ENCODE measurements at places on chromosomes 7 and 10.

GRCh38 chr10:13589316-13589715 is 2.6 kb downstream of the PRPF18 start:
- DNase-seq, result no peak

DNA sequence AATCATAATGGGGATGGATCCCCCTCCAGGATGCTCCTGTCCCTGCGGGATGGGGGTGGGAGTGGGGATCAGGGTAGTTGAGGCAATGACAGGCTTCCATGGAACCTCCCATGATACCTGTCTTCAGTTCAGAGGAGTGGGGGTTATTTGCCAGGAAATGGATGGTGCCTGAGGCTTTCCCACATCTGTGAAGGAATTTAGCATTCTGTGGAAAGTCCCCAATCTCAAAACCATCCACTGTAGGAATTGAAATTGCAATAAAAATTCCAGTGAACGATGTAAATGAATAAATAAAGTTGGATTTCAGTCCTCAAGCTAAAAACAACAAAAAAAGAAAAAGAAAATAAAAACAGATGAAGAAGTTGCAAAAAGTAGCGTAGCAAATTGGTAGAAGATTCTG is 81.9 kb downstream of the CHRM2 start:
- no peak for DNase-seq

- DNase-seq, result no peak
These were observed 24.3 kb downstream of the RBM20 start for GRCh38 chr10:110668443-110668842.

DNA sequence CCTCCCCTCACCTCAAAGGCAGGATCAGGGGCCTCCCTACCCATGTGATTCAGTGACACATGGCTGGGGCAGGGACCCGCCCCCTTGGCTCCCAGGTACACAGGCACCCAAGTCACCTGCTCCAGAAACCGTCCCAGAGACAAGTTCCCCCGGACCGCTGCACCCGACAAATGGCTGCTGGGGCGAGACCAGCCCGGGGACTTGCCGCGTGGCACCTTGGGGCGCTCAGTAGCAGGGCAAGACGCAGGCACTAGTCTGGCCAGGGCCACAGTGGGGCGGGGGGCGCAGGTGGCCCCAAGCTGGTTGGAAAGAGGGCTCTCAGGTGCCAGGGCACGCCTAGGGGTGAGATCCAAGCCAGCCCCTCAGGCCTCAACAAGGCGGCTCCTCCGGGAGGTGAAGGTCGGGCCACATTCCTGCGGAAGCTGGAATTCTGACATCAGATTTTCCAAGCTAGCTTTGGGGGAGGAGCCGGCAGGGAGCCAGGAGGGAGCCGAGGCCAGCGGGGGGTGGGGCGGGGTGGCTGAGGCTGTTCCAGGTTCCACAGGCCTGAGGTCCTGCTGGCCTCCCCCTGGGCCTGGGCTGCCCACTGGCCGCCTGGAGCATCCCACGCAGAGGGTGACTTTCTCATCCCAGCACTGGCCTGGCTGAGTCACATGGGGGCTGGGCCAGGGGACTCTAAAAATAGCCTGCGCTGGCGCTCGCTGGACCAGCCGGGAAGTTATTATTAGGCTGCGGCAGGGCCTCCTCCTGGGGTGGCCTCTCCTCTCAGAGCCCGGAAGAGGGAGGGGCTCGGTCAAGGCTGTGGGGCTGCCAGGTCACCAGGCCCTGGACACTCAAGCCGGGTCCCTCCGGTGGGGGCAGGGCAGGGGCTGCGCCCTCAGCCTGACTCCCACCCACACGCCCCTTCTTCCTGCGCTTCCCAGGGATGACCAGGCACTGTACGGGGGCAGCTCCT is 20.5 kb upstream of the INPP5A start:
- DNase-seq, result peak; percentile 98

GRCh38 chr7:37198041-37198905 is 250.4 kb downstream of the ELMO1 start:
- no peak for DNase-seq

- no peak for DNase-seq
These were observed 1.1 kb downstream of the DENND11 start for GRCh38 chr7:141700848-141701371.

DNA sequence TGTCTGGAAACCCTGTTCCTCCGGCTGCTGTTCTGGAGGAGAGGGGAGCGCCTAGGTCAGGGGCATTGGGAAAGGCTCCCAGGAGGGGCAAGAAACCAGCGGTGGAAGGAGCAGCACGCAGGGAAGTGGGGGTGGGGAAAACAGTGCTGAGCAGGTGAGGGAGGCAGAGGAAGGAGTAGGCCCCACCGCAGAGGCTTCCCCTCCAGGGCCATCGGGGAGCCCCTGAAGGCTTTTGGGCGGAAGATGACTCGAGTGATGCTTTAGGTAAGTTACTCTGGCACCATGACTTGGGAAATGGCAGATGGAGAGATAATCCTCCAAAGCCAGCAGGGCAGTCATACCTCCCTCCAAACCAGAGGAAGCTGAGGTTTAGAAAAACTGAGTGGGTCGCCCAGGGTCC is 106.5 kb upstream of the ANLN start:
- no peak for DNase-seq

DNA sequence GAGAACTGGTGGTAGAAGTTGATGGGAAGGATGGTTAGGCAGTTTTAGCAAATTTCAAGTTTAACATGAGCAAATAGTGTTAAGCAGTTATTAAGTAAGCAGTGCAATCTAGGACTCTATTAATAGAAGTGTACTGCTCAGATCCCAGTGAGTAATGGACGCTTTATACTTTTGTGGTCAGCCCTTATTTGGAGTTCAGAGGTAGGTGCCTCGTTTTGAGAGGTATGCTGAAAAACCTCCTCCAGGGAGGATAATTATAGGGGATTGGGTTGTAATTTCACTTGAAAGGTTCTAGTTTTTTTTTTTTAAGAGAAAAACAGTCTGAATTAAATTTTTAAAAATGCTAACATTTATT is 33.5 kb upstream of the CCDC7 start:
- DNase-seq, result no peak

- peak; percentile 38 for DNase-seq
These were observed 68.3 kb downstream of the PRKAG2 start for GRCh38 chr7:151808400-151809145.

- DNase-seq, result no peak
These were observed 285.8 kb downstream of the BMPER start for GRCh38 chr7:34191162-34191561.

DNA sequence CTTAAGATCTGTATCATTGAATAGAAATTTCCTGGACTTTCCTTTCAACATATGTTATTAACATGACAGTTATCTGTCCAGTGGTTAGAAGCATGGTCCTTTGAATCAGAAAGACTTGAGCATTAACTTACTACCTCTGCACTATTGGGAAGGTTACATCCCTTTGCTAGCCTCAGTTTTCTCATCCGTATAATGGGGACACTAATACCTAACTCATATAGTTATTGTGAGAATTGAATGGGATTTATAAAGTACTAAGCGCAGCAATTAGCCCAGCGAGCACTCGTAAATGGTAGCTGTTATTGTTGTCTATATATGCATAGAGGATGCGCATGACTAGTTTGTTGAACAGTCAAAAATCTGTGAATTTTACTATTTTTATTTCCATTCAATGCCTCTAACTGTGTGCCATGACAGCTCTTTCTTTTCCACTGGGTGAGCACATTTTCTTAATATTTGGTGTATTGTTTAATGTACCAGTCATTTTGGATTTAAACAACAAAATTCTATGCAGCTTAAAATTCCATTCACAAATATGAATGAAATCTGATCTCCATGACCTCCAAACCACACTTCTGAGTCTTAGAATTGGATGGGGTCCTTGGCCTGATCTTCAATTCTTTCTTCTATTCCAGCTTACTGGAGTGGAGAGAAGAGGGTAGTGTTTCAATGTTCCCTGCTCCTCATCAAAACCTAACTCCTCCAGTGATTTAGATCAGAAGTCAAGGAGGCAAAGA is 65.0 kb downstream of the CACNB2 start:
- DNase-seq, result peak; percentile 60

DNA sequence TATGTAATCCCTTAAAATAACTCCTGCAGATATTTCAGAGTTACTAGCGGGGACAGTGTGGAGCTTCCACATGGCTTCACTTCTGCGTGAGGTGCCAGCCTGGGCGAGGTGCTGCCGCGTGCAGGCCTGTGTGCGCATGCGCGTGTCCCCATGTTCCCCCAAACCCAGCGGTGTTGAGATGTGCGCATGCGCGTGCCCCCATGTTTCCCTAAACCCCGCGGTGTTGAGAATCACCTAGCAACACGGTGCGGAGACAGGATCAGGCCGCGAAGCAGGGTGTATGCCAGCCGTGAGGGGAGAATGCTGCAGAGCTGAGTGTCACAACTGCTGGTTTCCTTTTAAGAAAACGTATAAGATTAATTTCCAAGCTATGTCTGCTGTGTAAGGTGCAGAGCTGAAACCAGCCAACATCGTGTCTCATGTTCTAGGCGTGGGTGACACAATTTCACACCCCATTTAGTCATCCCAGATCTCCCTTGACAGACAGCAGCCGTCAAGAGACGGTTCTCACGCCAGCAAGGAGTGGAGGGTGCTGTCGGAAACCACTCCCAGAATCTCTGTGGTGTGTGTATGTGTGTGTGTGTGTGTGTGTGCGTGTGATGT is 71.9 kb upstream of the ADARB2 start:
- DNase-seq, result no peak

GRCh38 chr10:122210481-122211265 is 60.4 kb upstream of the BTBD16 start:
- DNase-seq, result no peak

DNA sequence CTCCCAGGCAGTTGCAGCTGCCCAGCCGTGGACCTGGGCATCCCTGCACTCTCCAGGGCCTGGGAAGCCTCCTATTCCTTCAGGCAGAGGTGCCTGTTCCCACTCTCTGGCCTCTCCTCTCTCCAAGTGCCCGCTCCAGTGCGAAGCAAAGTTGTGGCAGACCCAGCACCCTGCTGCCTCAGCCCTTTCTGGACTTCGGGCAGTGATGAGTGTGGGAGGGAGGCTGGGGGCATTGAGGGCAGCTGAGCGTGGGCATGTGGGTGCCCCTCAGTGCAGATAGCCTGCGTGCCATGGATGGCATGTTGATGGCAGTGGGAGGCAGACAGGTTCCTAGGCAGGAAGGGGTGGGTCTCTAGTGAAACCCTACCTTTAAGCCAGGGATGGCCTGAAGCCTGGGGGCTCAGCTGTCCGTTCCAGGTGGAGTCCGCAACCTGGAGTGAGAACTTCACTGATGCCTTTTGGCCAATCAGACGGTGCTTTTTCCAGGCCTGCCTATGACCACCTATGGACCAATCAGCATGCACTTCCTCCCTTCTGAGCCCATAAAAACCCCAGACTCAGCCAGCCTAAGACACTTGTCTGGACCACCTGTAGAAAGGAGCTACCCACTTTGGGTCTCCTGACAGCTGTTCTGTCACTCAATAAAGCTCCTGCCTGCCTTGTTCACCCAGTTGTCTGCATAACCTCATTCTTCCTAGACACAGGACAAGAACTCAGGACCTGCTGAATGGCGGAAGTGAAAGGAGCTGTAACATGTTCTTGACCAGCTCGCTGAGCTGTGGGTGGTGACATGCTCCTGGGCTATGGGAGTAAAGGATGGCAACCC is 26.1 kb downstream of the SVIL start:
- DNase-seq, result no peak

GRCh38 chr10:92702301-92702916 is 12.7 kb downstream of the HHEX start:
- DNase-seq, result no peak

DNA sequence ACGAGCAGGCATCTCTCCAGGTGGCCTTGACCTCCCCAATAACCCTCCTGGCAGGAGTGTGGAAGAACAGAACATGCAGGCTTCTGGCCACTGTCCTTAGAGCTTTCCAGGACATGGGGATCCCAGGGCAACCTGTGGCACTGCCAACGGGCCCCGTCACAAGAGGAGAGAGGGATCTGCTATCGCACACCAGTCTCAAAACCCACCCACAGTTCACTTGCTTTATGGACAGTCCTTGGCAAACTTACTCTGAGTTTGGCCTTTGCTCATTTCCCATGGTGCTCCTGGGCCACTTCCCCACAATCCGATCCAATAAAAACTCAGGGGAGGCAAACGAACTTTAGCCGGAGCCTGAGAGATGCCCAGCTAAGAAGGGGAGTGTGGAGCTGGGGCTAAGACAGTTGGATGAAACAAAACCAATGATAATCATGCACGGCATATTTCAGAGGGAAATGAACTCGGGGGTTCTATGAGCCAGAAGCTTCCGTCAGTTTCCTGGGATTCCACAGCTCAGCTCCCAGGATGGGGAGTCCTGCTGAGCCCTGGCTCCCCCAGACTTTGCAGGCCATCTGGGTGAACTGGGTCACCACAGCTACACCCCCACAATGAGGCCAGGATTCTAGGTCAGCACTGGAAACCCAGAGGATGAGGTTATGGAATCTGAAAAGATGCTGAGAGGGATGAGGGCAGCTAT is 158.4 kb downstream of the NEURL1 start:
- DNase-seq, result no peak

DNA sequence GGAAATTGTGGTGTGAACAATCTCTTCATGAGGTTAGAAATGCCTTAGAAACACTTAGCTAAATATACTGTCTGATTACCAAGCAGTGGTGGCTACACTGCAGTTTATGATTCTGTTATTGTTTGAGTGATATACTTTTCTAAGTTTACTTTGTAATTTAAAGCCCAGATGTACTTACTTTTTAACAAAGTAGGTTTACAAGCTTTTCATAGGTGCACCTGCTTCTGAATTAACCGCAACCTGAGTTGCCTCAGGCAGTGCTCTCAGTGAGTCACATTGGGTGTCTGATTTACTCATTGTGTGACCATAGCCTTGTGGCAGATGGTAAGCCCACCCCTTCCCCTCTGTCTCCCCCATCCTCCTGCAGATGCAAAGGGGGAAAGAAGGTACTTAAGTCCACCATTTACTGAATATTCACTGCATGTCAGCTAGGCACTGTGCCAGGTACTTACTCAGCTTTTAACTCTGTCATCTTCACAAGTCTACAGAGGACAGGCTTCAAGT is 9.0 kb downstream of the MTURN start:
- no peak for DNase-seq

DNA sequence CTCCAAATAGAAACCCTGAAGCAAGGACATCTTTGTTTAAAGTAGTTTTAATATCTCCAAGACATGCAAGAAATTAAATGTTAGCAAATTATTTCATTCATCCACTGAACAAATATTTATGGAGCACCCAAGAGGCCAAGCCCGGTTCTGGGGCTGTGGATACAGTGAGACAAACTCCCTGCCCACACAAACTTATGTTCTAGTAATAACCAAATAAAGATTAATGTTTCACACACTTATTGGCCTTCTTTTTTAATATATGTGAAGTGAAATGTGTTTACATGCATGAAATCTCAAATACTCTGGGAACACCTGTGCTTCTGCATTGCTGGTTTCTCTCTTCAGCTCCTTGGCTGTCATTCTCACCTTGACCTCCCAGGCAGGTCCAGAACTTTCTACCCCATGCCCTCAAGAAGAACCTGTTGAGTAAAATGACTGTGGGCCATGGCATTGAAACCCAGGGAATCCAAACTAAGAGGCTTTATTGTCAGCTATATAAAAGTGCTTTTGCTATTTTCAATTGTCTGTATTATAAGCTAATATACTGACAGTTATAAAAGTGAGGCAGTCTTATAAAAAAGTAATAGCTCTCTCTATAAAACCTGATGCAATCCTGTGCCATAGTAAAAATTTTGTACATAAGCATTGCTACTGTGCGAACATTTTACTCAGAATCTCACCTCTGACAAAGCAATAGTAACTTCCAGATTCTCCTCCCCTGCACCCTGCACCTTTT is 43.7 kb downstream of the SVIL start:
- DNase-seq, result no peak
